Thoracic aorta (tissue), 2 donors: ENCODE measurements at places on chromosomes 3 and 15.

DNA sequence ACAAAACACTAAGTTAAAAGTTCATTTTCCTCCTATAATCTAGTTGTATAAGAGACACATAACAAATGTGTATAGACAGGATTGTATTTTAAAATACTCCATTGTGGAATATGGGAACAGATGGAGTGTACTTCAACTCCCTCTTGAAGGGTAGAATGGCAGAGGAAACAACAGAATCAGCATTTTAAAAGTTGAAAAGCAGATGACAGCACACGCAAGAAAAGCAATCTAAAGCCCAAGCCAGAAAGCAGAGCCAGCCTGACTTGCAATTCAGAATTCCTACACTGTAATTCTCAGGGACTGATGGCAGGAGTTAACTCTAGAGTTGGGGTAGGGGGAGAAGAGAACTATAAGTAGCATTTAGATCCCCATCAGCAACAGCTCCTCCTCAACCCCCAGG lies 22.8 kb downstream of the MORC1 start:
- no peak for DNase-seq
- no peaks in the 10 kb centered on the region for H3K4me1 ChIP-seq
- no peak overlapping the region for H3K4me3 ChIP-seq
- H3K27ac ChIP-seq: no peak overlapping the region
- H3K36me3 ChIP-seq: no peaks in the 10 kb centered on the region

- H3K27me3 ChIP-seq: no peaks in the 10 kb centered on the region
- no peak overlapping the region for H3K27ac ChIP-seq
- no peaks in the 10 kb centered on the region for H3K4me1 ChIP-seq
- H3K4me3 ChIP-seq: no peak overlapping the region
- no peaks in the 10 kb centered on the region for H3K36me3 ChIP-seq
- no peak for DNase-seq
Measured at GRCh38 chr3:85710490-85710889, 751.7 kb downstream of the CADM2 start.

GRCh38 chr15:77649017-77649416 lies 16.3 kb upstream of the LINGO1 start:
- H3K27me3 ChIP-seq: no peaks in the 10 kb centered on the region
- H3K4me1 ChIP-seq: no peaks in the 10 kb centered on the region
- DNase-seq: no peak
- H3K4me3 ChIP-seq: no peak overlapping the region
- H3K27ac ChIP-seq: no peak overlapping the region
- no peaks in the 10 kb centered on the region for H3K36me3 ChIP-seq

GRCh38 chr3:122374034-122374433 lies 9.0 kb downstream of the MIX23 start:
- H3K4me3 ChIP-seq: no peak overlapping the region
- H3K27ac ChIP-seq: no peak overlapping the region
- H3K36me3 ChIP-seq: peaks cover 5% of the 10 kb centered on the region
- no peaks in the 10 kb centered on the region for H3K4me1 ChIP-seq
- no peaks in the 10 kb centered on the region for H3K27me3 ChIP-seq

- H3K27me3 ChIP-seq: no peaks in the 10 kb centered on the region
- H3K36me3 ChIP-seq: no peaks in the 10 kb centered on the region
- no peak overlapping the region for H3K4me3 ChIP-seq
Measured at GRCh38 chr3:16059711-16060357, 114.6 kb upstream of the GALNT15 start.

DNA sequence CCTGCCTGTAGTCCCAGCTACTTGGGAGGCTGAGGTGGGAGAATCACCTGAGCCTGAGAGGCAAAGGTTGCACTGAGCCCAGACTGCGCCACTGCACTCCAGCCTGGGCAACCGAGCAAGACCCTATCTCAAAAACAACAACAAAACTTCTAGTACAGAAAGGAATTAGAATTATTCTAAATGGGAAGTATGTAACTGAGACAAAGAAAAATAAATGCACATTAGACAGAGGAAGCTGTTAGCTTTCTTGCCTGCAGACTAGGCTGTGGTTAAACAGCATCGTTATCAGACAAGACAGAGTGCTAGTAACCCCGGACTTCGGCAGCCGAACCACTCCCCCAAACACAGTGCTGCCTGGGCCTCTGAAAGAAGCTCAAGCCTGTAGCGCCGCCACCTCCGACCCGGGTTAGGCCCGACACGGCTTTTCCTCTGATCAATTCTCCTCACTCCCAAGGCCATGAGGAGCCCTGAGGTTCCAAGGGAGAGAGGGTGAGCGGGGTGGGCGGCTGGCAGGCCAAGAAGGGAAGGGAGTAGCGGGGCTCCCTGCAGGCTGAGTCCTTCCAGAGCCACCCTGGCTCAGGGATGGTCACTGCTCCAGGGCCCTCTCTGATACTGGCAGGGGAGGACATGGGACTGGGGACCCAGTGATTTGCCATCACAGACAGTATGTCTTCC lies 44.8 kb upstream of the MUC4 start:
- no peak overlapping the region for H3K4me3 ChIP-seq
- H3K27ac ChIP-seq: no peak overlapping the region
- H3K27me3 ChIP-seq: no peaks in the 10 kb centered on the region
- H3K4me1 ChIP-seq: no peaks in the 10 kb centered on the region
- no peak for DNase-seq
- H3K36me3 ChIP-seq: no peaks in the 10 kb centered on the region

DNA sequence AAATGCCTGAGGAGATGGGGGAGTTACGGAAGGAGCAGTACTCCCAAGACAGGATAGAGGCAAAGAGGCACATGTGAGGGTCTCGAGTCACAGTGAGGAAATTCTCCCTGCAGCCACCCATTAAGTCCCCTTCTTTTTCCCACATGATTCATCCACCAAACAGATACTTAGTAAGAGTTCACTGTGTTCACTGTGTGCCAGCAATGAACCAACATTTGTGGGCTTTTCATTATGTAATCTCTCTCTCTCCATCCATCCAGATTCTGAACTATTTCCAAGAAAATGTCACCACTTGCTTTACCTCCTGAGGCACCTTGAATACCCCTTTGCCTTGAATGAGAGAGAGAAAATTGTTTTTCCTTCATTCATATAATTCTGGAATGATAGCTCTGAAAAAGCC lies 24.6 kb upstream of the LRRFIP2 start:
- H3K27me3 ChIP-seq: no peaks in the 10 kb centered on the region
- no peaks in the 10 kb centered on the region for H3K36me3 ChIP-seq
- no peak overlapping the region for H3K27ac ChIP-seq
- H3K4me1 ChIP-seq: no peaks in the 10 kb centered on the region

GRCh38 chr15:48638963-48639362 lies 6.5 kb downstream of the FBN1 start:
- no peak for DNase-seq
- H3K36me3 ChIP-seq: no peaks in the 10 kb centered on the region
- no peaks in the 10 kb centered on the region for H3K27me3 ChIP-seq
- H3K4me3 ChIP-seq: peak overlapping the region; percentile 16
- no peak overlapping the region for H3K27ac ChIP-seq

DNA sequence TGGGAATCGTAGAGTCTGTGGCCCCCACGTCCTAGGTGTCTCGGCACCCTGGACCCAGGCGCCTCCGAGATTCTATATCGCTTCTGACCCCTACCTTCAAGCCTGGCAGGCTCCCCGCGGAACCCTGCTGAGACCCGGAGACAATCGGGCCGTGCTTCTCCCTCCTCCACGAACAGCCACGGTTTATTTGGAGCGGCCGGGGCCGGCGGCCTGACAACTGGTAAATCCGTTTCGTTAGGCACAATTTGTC lies 1.4 kb downstream of the GATA2 start:
- H3K4me1 ChIP-seq: peaks cover 37% of the 10 kb centered on the region
- H3K4me3 ChIP-seq: no peak overlapping the region
- no peak overlapping the region for H3K27ac ChIP-seq
- H3K27me3 ChIP-seq: peaks cover 69% of the 10 kb centered on the region
- no peaks in the 10 kb centered on the region for H3K36me3 ChIP-seq

DNA sequence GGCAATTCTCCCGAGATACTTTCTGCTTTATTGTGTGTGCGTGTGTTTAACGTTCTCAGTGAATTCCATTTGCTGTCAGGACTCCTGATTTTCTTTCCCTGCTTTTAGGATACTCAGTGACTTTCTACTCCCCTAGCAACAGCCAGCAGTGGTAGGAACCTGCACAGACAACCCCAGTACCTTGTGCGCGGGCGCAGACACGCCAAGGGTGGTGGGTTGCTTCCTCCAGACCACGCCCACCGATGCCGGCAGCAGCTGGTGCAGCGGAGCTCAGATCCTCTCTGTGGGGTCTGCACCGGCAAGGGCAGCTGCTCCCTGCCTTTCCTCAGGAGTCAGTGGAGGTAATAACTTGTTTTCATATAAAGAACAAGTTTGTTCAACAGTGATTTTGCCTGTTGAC lies 225.1 kb upstream of the NDN start:
- H3K27me3 ChIP-seq: no peaks in the 10 kb centered on the region
- H3K4me1 ChIP-seq: no peaks in the 10 kb centered on the region
- no peak overlapping the region for H3K4me3 ChIP-seq

GRCh38 chr15:92843814-92844213 lies 56.3 kb upstream of the CHD2 start:
- no peak overlapping the region for H3K27ac ChIP-seq
- DNase-seq: no peak
- no peaks in the 10 kb centered on the region for H3K27me3 ChIP-seq
- no peaks in the 10 kb centered on the region for H3K4me1 ChIP-seq
- H3K4me3 ChIP-seq: no peak overlapping the region
